Hindlimb muscle (tissue), 1 donor: ENCODE measurements at places on chromosomes 1 and 21. TPM values are rescaled to one million over a fixed set of nuclear protein-coding genes. Genes with fewer than 3 reads are reported as not detected.
A peak's percentile ranks its signal among the peaks of the same experiment; 100 is the strongest.

DNA sequence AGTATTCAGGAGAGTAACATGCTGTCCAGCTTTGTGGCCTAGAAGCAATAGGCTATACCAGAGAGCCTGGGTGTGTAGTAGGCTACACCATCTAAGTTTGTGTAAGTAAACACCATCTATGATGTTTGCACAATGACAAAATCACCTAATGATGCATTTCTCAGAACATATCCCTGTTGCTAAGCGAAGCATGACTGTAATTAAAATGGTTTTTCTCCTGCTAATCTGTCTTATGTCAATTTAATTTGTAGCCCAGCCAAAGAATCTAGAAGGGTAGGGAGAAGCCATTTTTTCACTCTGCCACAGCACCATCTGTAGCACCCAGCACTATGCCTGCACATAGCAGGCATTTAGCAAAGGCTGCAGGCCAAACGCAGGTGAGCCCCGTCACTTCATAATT is 2.0 kb upstream of the TTC24 start:
- DNase-seq, result no peak

- no peak for DNase-seq
Measured at GRCh38 chr1:24551290-24551959, 4.5 kb upstream of the NCMAP start.

DNA sequence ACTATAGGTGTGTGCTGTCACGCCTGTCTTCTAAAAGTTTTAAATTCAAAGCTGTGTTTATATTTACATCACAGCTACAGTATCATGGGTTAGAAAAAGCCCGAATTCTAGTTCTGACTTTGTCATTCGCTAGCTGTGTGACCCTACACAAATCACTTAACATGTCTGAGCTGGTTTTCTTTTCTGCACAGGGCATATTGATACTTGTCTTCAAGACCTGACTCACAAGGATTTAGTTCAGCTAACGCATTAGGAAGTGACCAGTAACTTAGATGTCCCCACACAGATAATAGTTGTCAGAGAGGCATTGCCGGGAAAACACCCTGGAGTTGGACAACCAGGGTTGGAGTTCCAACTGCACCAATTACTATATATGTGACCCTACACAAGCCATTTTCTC is 25.9 kb downstream of the GIPC2 start:
- DNase-seq, result no peak

GRCh38 chr1:180387413-180387812 is 115.0 kb downstream of the ACBD6 start:
- DNase-seq, result no peak

DNA sequence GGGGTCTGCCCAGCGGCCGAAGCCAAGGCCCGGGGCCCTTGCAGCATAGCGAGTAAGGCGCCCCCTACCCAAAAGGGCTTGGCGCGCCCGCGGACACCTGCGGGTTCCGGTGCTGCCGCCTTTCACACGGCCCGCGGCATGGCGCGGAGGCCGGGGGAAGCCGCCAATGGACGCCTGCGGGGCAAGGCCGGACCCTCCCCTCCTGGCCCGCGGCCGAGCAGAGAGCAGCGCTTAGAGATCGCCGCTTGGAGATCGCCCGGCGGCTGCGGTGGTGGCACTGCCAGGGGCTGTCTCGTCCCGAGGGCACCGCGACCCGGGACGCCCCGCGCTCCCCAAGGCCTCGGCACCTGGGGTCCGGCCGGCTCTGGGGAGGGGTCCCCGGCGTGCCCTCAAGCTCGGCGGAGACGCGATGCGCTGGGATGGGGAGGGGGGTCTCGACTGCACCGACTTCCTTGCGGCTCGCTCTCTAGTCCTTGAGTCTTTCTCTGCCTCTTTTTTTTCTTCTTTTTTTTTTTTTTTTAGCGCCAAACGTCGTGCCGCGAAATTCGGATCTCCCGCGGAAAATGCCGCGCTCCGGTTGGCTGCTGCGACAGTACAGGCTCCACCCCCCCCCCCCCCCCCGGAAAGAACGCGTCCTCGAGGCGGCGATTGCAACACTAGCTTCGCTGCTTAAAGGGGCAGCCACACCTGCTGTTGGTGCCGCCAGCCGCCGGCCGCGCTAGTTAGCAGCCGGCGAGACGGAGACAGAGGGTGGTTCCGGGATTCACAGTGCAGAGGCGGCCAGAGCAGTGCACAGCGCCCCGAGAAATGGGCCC is at the start of gene E2F2:
E2F2 (minus strand) TSS at position 487 of the 815 bp plus-strand sequence; CDS start at position 47, 440 bp downstream.
- DNase-seq, result peak; percentile 89

DNA sequence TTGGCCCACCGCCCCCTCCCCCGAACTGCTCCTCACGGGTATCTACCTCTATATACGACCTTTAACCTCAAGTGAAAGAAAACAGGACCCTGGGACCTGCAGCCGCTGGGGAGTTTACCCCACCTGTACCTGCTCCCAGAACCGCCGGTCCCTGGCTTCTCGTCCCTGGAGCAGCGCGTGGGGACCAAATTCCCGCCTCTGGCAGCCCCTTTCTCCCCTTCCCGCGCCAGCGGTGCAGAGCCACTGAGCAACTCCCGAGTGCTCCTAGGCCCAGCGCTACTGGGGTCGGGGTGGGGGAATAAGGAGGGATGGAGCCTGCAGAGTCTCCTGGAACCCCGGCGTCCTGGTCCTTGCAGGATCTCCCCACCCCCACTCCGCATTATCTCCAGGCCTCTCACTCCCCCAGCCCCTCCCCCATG is 1.6 kb downstream of the SYT6 start:
- DNase-seq, result no peak

GRCh38 chr1:180859306-180859705 is 53.4 kb upstream of the KIAA1614 start:
- DNase-seq, result no peak

GRCh38 chr1:72623299-72623708 is 341.0 kb upstream of the NEGR1 start:
- DNase-seq, result peak; percentile 17

DNA sequence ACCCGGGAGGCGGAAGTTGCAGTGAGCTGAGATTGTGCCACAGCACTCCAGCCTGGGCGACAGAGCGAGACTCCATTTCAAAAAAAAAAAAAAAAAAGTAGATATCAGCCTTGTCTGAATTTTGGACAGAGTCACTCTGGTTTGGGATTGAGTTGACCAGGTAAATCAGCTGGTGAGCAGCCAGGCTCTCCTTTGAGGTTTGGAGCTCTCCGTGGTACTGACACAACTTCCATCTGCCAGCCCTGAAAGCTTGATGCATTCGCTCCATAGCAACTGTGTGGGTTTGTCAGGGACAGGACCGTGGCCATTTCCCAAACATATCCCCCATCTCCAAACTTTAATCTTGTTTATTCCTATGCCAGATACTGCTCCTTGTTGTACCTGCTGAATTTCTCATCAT is 155.2 kb downstream of the DMRTA2 start:
- no peak for DNase-seq

DNA sequence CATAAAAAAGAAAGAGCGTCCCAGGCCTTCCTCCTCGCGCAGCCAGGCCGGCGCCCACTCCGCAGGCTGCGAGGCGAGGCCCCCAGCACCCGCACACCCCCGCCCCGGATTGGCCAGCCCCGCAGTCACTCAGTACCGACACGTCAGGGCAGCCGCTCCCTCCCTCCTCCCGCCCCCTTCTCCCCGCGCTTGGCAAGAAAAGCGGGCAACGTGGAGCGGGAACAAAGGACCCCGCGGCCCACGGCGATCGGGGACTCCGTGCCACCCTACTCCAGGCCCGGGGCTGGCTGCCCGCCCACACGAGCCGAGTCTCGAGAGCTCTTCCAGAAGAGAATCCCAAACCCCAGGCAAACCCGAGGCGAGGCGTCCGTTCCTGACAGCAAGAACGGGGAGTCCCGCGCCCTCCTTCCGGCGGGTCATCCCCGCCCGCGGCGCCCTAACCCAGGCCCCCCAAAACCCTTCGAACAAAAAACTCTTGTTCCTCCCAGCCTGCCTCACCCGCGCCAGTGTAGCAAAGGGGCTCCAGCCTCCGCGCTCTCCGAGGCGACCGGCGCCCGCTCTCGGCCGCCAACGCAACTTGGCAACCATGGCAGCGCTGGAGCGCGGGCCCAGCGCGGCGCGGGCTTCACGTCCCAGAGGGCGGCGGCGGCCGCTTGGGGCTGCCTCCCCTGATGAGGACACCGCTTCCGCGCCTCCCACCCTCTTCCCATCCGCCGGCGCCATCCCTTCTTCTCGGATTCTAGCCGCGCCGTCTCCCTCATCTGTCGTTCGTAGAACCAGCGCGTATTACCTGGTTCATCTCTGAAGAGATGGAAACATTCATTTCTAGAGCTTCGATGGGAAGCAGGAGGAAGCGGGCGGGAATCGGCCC is 645 bp downstream of the IVNS1ABP start:
- peak; percentile 94 for DNase-seq

GRCh38 chr1:52603630-52604029 is 1.5 kb downstream of the GPX7 start:
- no peak for DNase-seq

GRCh38 chr1:157806431-157807149 is 13.3 kb downstream of the FCRL1 start:
- DNase-seq, result no peak

- no peak for DNase-seq
Measured at GRCh38 chr1:107524301-107524700, 383.5 kb downstream of the NTNG1 start.

- no peak for DNase-seq
Measured at GRCh38 chr1:80536461-80536860, 1264.3 kb upstream of the ADGRL2 start.

HTR1D gene
- 0.09 TPM for polyA plus RNA-seq

ALG14 gene
- 5.5 TPM for polyA plus RNA-seq

CHAF1B gene
- polyA plus RNA-seq, result 4.5 TPM

PDZK1IP1 gene
- 0.59 TPM for polyA plus RNA-seq

CR1 gene
- polyA plus RNA-seq, result 0.93 TPM

SYCP1 gene
- not detected for polyA plus RNA-seq
